ENCODE measurements at places on chromosomes 16 and 17. TPM values are rescaled to one million over a fixed set of nuclear protein-coding genes. Genes with fewer than 3 reads are reported as not detected.
A peak's percentile ranks its signal among the peaks of the same experiment; 100 is the strongest.

DNA sequence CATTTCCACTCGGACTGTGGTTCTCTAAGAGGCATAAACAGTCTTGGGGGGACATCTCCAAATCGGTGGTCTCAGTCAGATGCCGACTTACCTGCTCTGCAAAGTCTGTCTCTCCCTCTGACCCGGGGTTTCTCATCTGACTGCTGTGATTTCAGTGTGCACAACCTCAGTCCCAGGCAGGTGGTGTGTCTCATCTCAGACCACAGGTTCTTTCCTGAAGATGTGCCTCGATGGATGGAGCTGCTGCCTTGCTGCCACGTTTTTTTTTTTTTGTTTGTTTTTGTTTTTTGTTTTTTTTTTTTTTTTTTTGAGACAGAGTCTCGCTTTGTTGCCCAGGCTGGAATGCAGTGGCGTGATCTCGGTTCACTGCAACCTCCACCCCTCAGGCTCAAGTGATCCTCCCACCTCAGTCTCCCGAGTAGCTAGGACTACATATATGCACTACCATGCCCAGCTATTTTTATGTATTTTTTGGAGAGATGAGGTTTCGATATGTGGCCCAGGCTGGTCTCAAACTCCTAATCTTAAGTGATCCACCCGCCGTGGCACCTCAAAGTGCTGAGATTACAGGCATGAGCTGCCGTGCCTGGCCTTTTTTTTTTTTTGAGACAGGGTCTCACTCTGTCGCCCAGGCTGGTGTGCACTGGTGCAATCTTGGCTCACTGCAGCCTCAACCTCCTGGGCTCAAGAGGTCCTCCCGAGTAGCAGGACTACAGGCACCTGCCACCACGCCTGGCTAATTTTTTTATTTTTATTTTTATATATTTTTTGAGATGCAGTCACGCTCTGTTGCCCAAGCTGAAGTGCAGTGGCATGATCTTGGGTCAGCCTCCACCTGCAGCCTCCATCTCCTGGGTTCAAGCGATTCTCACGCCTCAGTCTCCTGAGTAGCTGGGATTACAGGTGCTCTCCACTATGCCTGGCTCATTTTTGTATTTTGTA lies 15.4 kb downstream of the SPIRE2 start:
- DNase-seq: peak; percentile 47

GRCh38 chr17:76700617-76701470 lies 9.9 kb downstream of the MXRA7 start:
- DNase-seq: peak; percentile 86

DNA sequence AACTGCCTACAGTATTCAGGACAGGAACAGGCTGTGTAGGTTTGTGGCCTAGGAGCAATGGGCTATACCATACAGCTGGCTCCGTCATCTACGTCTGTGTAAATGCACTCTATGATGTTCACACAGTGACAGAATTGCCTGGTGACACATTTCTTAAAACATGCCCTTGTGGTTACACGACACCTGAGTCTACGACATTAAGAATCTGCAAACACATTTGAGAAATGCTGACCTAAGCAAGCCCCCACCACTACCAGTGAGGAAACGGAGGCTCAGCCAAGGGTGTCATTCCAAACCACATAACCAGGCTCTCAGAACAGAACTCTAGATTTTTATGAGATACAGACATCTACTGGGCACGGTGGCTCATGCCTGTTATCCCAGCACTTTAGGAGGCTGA lies 23.5 kb downstream of the USP36 start:
- no peak for DNase-seq

Gene UNC45B
- total RNA-seq: 0.07 TPM

DNA sequence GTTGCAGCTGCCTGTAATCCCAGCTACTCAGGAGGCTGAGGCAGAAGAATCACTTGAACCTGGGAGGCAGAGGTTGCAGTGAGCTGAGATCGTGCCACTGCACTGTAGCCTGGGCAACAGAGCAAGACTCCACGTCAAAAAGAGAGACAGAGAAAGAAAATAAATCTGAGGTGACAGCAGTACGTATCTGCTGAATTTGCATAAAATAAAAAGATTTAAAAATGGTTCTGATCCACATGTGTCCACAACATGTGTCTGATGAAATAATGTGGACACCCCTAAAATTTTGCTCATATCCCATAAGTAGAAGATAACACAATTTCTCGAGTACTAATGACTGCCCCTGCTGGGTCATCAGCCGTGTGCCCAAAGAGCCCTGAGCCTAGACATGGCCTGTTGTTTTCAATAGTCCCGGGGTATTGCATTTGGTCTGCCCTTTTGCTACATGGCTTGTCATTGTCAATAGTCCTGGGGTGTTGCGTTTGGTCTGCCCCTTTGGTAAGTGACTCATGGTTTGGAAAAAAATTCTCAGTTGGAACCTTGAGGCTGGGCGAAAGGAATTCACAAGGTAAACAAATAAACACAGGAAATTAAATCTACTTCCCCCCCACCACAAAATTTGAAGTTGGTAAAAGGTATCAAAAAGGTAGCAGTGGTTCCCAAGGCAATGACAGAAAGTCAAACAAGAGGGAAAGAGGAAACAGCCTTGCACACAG lies 434.6 kb upstream of the MAF start:
- DNase-seq: no peak

- peak; percentile 84 for DNase-seq
Observed at GRCh38 chr17:81398176-81398831, 3.0 kb downstream of the BAHCC1 start.

GRCh38 chr16:52308051-52308450 lies 238.9 kb downstream of the TOX3 start:
- DNase-seq: no peak

DNA sequence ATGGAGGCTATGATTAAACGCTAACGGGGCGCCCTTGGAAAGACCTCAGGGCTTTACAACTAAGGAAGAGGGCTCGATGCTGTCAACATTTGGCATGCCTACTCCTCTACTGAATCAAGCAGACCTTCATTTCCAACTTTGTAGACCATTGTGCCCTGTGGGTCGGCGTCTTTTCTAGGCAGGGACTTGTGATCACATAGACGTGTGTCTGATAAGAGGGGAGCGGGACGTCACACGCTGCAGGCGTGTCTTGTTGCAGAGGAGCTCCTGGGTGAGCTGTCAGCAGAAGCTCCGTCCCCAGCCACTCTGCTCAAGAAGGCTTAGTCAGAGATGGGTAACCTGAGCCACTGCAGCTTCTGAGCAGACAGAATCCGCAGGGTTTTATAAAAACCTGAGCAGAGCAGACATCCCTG lies 2.8 kb downstream of the MAPK8IP3 start:
- no peak for DNase-seq

GRCh38 chr16:68786685-68787418 lies 49.8 kb downstream of the CDH1 start:
- DNase-seq: no peak

DNA sequence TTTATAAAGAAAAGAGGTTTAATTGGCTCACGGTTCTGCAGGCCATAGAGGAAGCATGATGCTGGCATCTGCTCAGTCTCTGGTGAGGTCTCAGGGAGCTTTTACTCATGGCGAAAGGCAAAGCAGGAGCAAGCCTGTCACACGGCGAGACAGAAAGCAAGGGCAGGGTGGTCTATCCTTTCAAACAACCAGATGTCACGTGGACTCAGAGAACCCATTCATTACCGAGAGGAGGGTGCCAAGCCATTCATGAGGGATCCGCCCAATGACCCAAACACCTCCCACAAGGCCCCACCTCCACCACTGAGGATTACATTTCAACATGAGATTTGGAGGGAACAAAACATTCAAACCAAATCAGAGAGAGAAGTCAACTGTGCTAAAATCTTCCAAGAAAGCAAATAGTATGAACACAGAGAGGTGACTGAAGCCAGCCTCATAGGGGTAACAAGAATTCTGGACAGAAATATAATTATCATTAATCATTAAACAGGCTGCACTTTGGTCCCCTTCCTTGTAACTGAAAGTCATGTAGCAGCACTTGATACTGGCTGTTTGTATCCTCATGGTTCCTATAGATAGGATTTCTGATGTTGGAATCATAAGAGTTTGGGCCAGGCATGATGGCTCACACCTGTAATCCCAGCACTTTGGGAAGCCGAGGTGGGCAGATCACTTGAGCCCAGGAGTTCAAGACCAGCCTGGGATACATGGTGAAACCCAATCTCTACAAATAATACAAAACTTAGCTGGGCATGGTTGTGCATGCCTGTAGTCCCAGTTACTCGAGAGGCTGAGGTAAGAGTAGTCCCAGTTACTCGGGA lies 52.5 kb upstream of the B4GALNT2 start:
- DNase-seq: no peak

Gene ENPP7
- total RNA-seq: not detected

DNA sequence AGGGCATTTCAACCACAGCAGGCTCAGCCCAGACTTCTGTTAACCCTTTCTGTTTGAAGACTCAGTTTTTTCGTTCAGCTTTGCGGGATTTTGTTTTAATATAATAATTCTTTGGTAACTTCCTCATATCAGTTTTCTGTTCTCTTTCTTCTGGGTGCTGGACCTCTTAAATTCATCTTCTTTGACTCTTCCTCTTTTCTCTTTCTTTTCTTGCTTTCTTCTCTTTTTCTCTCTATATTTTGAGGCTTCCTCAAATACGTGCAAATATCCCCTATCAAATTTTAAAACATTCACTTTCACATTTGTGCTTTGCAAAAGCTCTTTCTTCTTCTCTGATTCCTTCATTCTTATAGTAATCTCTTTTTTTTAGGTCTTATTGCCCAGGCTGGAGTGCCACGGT lies 136.3 kb downstream of the HS3ST3B1 start:
- DNase-seq: no peak

- peak; percentile 69 for DNase-seq
Observed at GRCh38 chr17:48749621-48750553, 21.3 kb upstream of the HOXB13 start.

GRCh38 chr16:7313170-7313569 lies 19.5 kb upstream of the RBFOX1 start:
- DNase-seq: peak; percentile 46

Gene UNC13D
- total RNA-seq: 7.2 TPM

DNA sequence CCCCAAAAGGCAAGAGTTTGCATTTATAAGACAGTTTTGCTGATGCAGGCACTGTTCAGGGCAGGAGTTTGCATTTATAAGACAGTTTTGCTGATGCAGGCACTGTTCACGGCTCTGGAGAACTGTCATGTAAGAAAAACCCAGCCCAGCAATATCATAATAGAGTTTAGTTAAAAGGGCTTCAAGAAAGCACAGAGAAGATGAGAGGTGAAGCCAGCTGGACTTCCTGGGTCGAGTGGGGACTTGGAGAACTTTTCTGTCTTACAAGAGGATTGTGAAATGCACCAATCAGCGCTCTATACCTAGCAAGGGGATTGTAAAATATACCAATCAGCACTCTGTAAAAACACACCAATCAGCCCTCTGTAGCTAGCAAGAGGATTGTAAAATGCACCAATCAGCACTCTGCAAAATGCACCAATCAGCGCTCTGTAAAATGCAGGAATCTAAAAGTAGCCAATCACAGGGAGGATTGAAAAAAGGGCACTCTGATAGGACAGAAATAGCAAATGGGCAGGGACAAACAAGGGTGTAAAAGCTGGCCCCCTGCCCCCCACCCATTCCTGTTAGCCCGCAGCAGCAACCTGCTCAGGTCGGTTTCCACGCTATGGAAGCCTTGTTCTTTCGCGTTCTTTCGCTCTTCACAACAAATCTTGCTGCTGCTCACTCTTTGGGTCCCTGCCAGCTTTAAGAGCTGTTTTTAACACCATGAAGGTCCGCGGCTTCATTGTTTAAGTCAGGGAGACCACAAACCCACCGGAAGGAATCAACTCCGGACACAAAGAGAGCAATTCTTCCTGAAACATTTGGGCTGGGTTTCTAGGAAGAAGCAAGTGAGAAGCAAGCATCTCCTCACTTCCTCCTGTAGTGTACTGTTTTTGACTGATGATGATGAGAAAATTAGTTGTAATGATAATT lies 1.8 kb upstream of the CBX1 start:
- DNase-seq: no peak

DNA sequence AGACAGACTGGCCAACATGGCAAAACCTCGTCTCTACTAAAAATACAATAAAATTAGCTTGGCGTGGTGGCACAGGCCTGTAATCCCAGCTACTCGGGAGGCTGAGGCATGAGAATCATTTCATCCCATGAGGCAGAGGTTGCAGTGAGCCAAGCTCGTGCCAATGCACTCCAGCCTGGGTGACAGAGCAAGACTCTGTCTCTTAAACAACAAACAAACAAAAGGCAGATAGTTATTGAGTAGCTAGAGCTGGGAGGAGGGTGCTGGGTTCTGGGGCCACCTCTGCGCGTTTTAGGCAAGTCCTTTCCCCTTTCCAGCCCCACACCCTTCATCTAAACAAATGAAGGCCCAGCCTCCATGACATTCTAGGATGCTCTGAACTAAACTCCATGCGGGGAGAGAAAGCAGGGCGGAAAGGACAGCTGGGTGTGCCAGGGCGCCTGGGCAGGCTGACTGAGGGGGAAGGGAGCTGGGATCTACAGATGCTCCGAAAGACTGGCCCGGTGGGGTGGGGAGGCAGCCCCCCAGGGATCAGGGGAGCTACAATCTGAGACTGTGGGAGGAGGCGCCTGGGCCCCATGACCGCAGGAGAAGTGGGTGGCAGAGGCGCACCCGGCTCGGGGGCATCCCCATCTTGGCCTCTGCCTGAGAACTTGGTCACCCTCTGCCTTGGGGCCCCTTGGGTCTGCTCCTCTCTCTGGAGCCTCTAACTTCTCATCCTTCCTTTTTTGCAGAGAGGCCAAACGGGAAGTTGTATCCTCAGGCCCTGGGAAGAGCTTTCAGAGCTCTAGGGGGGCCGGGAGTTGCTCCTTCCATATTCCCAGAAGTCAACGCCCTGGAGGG lies 910 bp downstream of the ITGAL start:
- DNase-seq: peak; percentile 48

GRCh38 chr17:29283496-29283895 lies 10.5 kb downstream of the NUFIP2 start:
- DNase-seq: no peak

Gene KRTAP1-5
- not detected for total RNA-seq

Gene SBK1
- 23.6 TPM for total RNA-seq

DNA sequence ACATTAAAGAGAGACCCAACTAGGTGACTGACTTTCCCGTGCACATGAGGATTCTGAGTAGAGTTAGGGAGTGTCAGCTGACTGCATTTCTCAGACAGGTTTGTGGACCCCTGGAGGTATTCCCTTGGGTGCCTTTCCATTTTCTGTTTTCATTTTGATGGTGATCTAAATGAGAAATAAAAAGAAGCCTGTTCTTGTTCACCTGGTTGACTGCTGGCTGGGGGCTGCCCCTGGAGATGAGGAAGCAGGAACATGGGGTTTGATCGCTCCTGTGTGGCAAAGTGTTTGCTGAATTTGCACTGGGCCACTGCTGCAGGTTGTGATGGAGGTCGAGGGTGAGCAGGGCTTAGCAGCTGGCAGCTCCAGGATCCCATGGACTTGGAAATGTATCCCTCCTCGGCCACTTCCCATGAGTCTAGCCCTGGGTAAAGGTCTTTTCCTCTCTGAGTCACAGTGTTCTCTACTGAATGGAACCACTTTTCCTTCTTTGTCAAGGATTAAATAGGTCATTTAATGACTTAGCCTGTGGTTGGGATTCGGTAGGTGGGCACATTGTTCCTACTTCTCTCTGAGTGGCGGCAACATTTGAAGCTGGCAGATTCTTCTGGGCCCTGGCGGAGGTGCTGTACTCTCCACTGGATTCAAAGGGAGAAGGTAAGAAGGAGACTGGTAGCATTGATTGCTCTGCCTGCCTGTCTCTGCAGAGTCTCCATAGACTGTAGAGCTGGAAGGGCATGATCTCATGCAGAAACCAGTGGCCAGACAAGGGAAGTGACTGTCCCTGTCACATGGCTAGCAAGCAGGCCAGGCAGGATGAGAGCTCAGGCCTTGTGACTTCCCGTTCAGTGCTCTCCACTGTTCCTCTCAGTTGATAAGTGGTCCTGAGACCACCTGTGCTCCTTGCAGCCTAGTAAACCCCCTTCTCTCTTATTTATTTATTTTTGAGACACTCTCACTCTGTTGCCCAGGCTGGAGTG lies 17.9 kb downstream of the SNX29 start:
- no peak for DNase-seq
